ENCODE measurements at places on chromosomes 13 and 19.

GRCh38 chr13:40170091-40170490 is 496.4 kb downstream of the FOXO1 start:
- no peak for DNase-seq

GRCh38 chr13:45167611-45168554 is 33.0 kb downstream of the KCTD4 start:
- no peak for DNase-seq

DNA sequence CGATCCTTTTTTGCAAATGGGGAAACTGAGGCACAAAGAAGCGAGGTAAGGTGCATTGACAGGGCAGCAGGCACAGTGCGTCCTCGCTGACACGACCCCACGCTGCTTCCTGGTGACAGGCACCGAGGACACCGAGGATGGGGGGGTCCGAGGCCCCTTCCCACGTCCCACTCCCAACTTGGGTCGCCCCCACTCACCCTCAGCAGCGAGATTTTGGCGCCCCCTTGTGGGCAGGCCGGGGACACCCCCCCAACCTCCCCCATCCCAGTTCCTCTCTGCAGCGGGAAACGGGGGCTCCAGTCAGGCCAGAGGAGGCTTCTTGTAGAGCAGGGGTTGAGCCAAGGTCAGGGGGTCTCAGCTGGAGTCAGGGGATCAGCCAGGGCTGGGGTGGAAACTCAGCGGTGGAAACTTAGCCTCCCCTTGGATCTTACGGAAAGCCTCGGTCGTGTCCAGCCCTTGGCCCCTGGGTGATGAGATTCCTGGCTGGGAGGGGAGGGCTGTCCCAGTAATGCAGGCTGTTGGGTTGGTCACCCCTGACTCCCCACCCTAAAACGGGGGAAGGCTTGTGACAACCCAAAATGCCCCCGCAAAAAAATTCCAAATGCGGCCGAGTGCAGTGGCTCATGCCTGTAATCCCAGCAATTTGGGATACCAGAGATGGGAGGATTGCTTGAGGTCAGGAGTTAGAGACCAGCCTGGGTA is 8.2 kb downstream of the SMIM24 start:
- DNase-seq = no peak

GRCh38 chr19:44816301-44816700 is 7.4 kb downstream of the BCAM start:
- no peak for DNase-seq

GRCh38 chr19:15555759-15556633 is 47.7 kb downstream of the CYP4F22 start:
- peak; percentile 92 for DNase-seq

- no peak for DNase-seq
Measured at GRCh38 chr19:5231857-5232678, 108.5 kb downstream of the PTPRS start.

GRCh38 chr13:53560556-53560955 is 531.9 kb downstream of the OLFM4 start:
- DNase-seq = no peak

GRCh38 chr19:17183858-17184321 is 31.3 kb upstream of the USE1 start:
- DNase-seq = peak; percentile 50

DNA sequence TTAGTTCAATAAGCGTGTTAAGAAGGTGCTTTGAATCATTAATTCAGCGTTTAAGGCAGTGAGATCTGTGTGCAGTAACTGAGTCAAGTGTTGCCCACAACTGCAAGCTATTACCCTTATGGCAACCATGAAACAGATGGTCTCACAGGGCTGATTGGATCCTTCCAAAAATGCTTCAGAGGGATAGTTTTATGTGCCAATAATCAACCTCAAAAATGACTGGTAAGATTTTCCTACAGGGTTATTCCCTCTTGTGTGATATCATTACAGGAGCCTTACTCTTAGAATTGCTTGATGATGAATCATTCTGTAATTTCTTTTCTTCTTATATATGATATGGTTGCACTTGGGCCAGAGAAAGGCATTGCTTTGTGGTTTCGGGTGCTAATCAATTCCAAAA is 1299.2 kb upstream of the ATXN8OS start:
- no peak for DNase-seq

GRCh38 chr13:81017513-81018152 is 676.7 kb upstream of the SPRY2 start:
- peak; percentile 9 for DNase-seq

DNA sequence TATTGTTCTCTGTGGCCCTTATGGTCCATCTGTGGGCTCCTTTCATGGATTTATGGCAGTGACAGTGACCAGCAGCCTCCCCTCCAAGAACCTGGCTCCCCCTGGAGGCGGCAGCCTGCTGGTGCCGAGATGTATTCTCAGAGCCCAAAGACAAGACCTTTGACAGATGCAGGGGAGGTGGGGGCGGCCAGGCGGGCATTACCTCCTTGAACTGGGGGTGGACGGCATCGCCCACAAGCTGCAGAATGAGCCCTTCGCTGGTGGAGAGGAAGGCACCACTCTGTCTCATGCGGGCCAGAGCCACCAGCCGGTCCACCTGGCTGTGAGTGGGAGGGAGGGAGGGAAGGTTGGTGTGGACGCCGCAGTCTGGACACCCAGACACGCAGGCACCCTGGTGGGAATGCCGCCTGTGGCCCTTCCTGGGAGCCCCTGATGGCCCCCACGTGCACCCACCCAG is 6.6 kb downstream of the ISOC2 start:
- no peak for DNase-seq

GRCh38 chr13:22086597-22087330 is 415.9 kb downstream of the FGF9 start:
- no peak for DNase-seq

- no peak for DNase-seq
Measured at GRCh38 chr13:42064966-42065365, 16.5 kb downstream of the DGKH start.

- DNase-seq = no peak
Measured at GRCh38 chr13:100722517-100722916, 47.9 kb upstream of the TMTC4 start.

- no peak for DNase-seq
Measured at GRCh38 chr13:47796816-47797215, 204.3 kb downstream of the SUCLA2 start.

DNA sequence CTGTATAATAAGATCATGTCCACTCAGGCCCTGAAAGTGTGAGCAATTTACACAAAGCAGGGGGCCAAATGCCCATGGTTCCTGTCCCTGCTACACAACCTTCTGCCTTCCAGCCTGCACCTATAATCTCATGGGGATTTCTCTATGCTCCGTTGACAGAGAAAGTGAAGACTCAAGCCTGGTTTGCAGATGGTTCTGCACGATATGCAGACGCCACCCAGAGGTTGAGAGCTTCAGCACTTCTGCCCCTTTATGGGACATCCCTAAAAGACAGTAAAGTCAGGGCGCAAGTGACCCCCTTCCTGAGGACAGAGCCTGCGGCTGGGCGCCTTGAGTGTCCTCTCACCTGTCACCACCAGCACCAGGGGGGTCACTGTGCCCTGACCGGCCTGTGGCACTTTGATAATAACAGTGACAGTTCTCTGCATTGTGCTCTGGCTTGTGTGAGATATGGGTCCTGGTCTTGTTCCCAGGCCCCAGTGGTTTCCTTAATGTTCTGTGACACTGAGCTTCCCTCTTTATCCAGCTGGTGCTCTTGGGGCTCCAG is 15.1 kb downstream of the LILRA5 start:
- DNase-seq = no peak

DNA sequence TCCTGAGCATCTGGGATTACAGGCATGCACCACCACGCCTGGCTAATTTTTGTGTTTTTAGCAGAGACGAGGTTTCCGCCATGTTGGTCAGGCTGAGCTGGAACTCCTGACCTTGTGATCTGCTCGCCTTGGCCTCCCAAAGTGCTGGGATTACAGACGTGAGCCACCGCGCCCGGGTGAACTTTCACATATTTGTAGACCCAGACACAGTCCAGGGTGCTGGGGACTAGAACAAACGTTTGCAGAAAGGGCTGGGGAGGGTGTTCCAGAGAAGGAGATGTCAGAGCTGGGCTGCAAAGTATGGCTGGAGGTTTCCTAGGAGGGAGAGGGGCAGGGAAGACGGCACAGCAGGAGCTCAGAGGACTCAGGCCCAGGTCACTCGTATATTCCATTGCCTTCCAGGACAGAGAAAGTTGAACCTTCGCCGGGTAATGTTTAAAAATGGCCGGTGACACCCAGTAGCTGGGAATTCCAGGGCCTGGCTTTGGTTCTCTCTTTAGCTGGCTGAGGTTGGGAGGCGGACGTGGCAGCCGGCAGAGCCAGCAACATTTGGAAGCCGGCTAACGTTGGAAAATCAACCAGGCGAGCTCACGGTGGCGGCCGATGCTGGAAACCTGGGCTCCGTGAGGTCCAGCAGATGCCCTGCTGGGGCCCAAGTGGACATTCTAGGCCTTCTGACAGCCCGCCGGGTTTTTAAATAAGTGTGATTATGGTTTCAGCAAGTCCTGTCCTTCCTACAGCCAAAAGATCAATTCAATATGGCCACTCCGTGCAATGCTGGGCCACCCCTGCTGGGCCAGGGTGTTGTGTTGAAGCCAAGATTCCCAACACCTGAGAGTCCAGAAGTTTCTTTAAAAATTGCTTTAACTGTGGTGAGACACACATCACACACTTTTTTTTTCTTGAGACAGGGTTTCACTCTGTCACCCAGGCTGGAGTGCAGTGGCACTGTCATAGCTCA is 41.5 kb downstream of the NFIC start:
- no peak for DNase-seq

DNA sequence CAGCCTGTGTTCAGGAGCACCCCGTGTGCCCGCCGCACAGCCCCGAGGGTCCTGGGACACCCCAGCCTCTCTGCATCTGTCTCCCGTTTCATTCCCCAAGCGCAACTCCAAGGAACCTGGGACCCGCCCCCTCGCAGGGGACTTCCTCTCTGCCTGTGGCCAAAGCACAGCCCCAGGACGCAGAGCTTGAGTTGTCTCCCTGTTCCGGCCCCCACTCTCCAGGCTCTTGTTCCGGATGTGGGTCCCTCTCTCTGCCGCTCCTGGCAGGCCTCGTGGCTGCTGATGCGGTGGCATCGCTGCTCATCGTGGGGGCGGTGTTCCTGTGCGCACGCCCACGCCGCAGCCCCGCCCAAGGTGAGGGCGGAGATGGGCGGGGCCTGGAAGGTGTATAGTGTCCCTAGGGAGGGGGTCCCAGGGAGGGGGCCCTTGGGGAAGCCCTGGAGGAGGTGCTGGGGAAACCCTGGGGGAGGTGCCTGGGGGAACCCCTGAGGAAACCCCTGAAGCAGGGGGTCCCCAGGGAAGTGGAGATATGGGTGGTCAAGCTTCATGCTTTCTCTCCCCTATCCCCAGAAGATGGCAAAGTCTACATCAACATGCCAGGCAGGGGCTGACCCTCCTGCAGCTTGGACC is 1.3 kb downstream of the HCST start:
- peak; percentile 65 for DNase-seq

DNA sequence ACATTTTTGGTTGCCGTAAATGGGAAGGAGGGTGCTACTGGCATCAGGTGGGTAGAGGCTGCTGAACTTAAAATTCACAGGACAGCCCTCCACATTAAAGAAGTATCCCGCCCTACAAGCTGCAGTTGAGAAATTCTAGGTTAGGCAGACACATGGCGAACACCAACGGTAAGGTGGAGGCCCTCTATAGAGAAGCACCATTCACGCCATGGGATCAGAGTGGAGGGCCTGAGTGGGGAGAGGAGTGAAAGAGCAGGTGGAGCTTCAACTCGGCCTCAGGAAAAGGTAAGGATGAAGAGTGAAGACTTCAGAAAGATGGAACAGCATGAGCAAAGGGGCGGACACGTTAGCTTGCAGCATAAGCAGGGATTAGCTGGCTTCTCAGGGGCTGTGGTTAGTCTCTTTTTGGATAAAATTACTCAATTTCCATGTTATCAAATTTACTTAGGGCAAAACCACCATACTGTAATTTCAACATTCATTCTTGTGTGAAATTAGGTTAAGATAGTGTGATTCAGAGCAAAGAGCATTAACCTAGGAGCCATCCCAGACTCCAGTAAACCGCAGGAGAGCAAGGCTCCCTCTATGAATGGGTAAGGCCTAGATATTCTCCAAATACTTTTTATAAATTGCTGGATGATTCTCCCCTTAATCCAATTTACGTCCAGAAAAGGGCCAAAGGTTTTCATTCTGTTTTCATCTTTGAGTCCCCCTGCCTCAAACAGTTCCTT is 1.2 kb downstream of the EEF1AKMT1 start:
- no peak for DNase-seq

DNA sequence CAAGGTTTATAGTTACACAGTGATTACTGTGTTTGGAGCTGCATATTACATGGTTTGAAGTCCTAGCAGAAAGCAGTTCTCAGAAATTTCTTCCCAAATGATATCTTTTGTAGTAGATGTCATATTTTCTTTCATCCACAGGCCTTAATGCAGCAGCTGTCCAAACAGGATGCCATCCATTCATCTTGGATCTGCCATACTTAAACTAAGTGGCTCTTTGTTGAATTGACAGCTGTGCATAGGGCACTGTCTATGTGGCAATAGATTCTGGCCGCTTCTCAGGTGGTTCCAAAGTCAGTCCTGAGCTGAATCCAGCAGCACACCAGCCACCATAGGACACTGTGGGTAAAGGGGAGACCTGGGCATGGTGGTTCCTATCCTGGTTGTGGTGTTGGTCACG is 41.6 kb upstream of the SPRY2 start:
- no peak for DNase-seq

- DNase-seq = no peak
Measured at GRCh38 chr13:29936956-29937355, 86.5 kb upstream of the UBL3 start.

DNA sequence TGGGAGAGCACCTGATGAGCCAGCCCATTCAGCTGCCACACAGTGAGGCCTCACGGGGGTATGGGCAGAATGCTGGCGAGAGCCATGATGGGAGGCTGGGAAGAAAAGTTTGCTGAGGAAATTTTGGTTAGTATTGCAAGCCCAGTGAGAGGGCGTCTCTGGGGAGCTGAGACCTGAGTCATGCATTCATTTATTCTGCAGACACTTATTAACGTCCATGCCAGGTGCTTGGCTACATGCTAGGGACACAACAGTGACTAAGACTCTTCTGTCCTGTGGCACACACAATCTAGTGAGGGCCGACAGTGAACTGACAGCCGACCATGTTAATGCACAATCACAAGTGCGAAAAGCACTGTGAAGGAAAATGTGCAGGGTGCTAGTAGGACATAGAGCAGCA is 27.2 kb downstream of the WDR62 start:
- no peak for DNase-seq

GRCh38 chr19:46985542-46986415 is 33.9 kb upstream of the NPAS1 start:
- DNase-seq = no peak

- DNase-seq = no peak
Measured at GRCh38 chr13:99971576-99972189, at the start of gene ZIC5. Gene ZIC5, minus strand, starts transcription at chr13:99971767. Its CDS starts 164 bp downstream, at chr13:99971603.

DNA sequence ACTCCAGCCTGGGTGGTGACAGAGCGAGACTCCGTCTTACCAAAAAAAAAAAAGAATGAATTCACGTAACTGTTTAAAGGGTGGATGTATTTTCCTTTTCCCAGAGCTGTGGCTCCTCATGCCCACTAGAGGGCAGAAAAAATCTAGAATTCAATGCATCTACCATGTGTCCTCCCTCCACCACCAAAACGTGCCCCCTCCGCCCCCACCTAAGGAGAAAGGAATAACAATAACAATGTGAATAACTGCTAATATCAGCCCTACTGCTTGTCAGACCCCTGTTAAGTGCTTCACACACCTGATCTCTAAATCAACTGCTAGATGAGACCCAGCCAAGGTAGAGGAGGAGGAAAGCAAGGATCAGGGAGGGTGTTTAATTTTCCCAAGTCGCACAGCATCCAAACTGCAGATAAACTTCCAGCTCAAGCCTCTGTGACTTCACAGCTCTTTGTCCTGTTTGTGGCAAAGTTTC is 20.2 kb upstream of the PNMA8B start:
- no peak for DNase-seq

- DNase-seq = no peak
Measured at GRCh38 chr13:50936679-50937078, 27.1 kb downstream of the RNASEH2B start.

- peak; percentile 87 for DNase-seq
Measured at GRCh38 chr13:102798581-102799425, at the start of the genes BIVM and POGLUT2. Gene BIVM, plus strand, starts transcription at chr13:102799119. Its CDS starts 8,149 bp downstream, at chr13:102807268. Gene POGLUT2, minus strand, starts transcription at chr13:102798976. Its CDS starts 306 bp downstream, at chr13:102798670.

All from GM19239 (cell line).